Gastrocnemius medialis (tissue), 4 donors: ENCODE measurements at places on chromosomes 2 and 18. TPM values are rescaled to one million over a fixed set of nuclear protein-coding genes. Genes with fewer than 3 reads are reported as not detected.

Gene SERPINB10
- not detected for total RNA-seq

- DNase-seq: no peak
- H3K36me3 ChIP-seq: no peaks in the 10 kb centered on the region
- no peaks in the 10 kb centered on the region for H3K27me3 ChIP-seq
- H3K4me3 ChIP-seq: no peak overlapping the region
Measured at GRCh38 chr2:204122425-204122824, 185.9 kb downstream of the ICOS start.

DNA sequence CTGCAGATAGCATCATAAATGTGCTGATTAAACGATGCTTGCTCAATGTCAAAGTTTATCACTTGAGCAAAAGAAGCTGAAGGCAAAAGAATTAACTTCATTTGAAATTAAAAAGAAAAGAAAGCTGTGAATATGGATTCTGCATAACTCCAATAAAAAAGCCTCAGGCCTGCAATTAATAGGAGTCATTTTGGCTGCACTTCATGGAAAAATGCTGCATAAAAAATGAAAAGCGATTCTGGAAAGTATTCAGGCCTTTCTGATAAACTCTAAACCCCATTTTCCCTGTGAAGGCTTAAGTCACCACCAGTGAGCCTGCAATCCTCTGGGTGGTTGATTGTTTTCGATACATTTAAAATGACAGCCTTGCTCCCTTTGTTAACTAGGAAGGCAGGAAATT is 1793.4 kb downstream of the SUCLG1 start:
- no peaks in the 10 kb centered on the region for H3K36me3 ChIP-seq
- no peak overlapping the region for H3K27ac ChIP-seq
- H3K4me3 ChIP-seq: no peak overlapping the region
- no peaks in the 10 kb centered on the region for H3K4me1 ChIP-seq
- no peaks in the 10 kb centered on the region for H3K27me3 ChIP-seq
- DNase-seq: no peak

GRCh38 chr18:12011957-12012549 is 30.7 kb downstream of the IMPA2 start:
- no peaks in the 10 kb centered on the region for H3K36me3 ChIP-seq
- no peak overlapping the region for H3K4me3 ChIP-seq
- peak overlapping the region; percentile 62 for H3K27ac ChIP-seq
- peaks cover 39% of the 10 kb centered on the region for H3K4me1 ChIP-seq

DNA sequence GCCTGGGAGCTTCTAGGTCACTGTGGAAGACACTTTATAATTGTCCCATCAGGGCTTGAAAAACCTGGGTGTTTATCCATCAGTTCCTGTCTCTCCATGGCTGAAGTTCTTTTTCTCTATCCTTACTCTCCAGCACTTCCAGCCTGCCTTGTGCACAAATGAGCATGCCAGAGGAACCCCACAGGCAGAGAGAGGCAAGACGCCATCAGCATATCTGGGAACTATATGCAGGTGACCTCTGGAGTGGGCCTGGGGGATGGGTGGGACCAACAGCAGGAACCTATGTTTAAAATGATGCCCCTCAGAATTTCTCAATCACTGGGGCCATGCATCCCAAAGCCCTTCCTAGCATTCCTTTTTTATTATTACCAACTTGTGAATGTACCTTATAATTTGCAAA is 156.2 kb upstream of the PARD3B start:
- no peaks in the 10 kb centered on the region for H3K27me3 ChIP-seq
- no peaks in the 10 kb centered on the region for H3K36me3 ChIP-seq
- DNase-seq: no peak
- H3K27ac ChIP-seq: no peak overlapping the region
- no peaks in the 10 kb centered on the region for H3K4me1 ChIP-seq
